ENCODE measurements at places on chromosomes 5 and 9.
A peak's percentile ranks its signal among the peaks of the same experiment; 100 is the strongest.

- DNase-seq: no peak
These were observed 343.7 kb downstream of the DMRTA1 start for GRCh38 chr9:22790329-22790728.

DNA sequence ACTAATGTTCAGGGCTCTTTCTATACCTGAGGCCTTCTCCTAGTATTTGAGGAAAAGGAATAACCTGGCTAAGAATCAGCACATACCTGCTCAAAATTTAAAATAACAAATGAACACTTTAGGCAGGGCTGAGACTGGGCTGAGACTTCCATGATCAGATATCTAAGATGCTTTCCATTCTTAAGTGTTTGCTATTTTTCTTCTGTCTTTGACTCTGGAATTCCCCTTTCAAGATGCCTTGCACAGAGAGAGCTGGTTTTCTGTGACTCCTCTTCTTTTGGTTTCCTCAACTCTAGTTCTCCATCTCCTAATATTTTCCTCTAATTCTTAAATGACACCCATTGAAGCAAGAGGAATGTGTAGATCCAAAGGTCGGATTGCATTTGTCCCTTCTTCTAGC, 61.1 kb downstream of the DPYSL3 start:
- no peak for DNase-seq

- DNase-seq: no peak
These were observed 23.9 kb downstream of the LARP1 start for GRCh38 chr5:154779105-154779504.

GRCh38 chr5:36689225-36689624, 82.8 kb downstream of the SLC1A3 start:
- peak; percentile 44 for DNase-seq

DNA sequence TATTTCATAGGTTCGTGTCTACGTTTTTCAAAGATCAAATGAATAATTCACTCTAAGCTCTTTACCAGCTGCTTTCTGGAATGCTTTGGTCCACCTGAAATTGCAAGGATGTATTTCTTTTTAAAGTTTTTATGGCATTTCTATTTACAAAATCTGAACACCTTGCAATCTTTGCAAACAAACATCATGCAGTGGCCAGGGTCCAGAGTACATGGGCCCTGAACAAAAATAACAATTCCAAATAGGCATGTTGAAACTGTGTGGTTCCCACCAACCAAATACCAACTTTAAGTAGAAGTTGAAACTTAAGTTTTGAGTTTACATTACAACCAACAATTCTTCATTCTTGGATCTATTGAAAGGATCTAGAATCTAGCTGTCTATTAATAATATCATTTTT, 180.1 kb upstream of the FTMT start:
- DNase-seq: no peak

GRCh38 chr5:41817625-41818301, 52.5 kb downstream of the OXCT1 start:
- no peak for DNase-seq

- DNase-seq: no peak
These were observed 1709.6 kb upstream of the WWC1 start for GRCh38 chr5:166581826-166582225.

GRCh38 chr5:38414348-38414747, 142.1 kb downstream of the LIFR start:
- DNase-seq: no peak

DNA sequence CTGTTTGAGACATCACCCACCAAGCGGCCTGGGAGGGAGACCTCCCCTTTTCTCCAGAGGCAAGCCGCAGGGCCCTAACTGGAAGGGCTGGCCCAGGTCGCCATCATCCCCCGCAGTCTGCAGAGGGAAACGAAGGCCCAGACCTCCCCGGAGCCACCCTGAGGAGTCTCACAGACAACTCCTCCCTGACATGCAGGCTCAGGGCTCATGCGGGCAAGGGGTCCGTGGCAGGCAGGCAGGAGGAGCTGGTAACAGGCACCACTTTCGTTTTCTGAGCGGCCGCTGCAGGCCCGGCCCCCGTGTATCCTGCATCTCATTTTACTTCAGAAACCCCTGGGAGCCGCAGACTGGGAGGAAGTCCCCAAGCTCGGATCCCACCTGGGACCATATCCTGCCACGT, 192.0 kb upstream of the PPP1R26 start:
- no peak for DNase-seq

- no peak for DNase-seq
These were observed 128.0 kb upstream of the IL12B start for GRCh38 chr5:159458217-159458711.

GRCh38 chr5:123538670-123539459, 26.9 kb downstream of the CSNK1G3 start:
- no peak for DNase-seq

GRCh38 chr9:135993765-135994500, 32.8 kb upstream of the UBAC1 start:
- DNase-seq: peak; percentile 33

DNA sequence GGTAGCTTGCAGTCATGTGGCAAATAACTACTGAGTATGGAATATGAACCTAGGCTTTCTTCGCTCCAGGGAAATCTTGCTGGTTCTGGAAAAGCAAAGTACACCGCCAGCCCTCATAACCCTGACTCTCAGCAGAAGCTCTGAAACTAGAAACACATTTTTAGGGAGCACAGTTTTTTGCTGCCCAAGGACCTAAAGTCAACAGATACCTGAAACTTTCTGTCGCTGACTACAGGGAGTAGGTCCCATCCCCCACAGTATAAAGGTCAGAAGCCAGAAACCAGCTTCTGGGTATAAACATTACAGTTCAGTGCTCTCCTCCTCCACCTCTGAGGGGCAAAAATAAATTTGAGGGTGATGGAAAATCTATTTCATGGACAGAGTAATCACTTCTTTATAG, 3.0 kb downstream of the ATOX1 start:
- DNase-seq: no peak

DNA sequence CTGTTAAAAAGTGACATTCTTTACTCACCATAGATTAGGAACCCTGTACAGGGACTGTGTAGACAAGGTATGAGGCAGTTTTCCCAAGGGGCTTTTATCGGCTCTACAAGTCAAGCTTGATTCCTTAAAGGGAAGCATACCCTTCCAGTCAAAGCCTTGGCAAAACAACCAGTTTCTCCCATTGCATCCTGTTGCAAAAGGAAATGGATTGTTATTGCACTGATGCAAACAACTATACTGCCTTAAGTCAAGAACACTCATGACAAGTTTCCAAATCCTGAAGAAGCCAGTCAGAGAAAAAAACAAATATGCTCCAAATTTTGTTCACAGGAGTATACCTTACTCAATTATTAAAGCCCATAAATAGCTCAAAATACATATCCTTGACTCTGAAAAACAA, 67.5 kb downstream of the RGMB start:
- DNase-seq: no peak

Measured in hematopoietic multipotent progenitor cell treated with erythropoietin and hydrocortisone succinate and interleukin-3 and kit ligand, for 4 days (in vitro differentiated cells).